Stimulated activated CD8-positive, alpha-beta memory T cell treated with anti-CD3 and anti-CD28 coated beads, Interleukin-15, amount 100 ng/mL, for 24 hours (primary cell): ENCODE measurements at places on chromosomes 5 and 9.

DNA sequence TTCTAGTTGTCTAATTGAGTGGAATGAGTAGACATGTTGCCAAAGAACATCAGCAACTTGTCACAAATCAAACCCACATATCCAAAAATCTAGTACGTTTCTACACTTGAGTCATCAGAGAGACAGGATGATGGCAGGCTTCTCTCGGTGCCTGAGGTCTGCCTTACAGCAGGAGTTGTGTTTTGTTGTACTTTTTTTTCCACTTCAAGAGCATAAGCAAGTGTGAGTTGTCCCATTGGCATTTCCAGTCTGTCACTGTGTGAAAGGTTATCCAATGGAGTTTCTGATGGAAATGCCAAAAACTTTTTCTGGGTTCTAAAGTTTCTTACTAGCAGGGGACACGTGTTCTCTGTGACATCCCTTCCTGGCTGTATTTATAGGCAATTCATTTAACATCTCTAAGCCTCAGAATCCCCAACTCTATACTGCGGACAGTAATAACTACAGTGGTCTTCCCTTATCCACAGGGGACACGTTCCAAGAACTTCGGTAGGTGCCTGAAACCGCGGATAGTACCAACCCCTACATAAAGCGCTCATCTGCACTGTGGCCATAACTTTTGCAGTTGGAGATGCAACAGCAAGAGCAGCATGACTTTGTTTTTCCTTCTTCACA is 246.5 kb downstream of the SYK start:
- no peak for DNase-seq

DNA sequence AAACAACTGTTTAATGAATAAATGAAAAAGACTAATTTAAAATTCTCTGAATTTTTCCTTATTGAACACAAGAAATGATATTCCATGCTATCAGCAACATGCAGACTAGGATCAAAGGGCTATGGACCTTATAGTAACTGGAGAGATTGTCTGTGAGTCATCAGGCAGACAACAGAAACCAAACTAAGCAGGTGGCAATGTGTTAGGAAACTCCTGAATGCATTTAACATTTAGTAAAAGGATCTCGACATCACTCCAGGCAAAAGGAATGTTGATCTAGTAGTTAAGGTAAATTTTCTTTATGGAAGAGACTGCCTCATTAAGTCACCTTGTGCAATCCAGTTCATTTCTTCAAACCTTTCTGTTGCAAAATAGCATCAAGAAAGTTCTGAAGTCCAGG is 58.4 kb downstream of the ARL15 start:
- no peak for DNase-seq

GRCh38 chr5:15260356-15261268 is 239.4 kb upstream of the FBXL7 start:
- DNase-seq: no peak

- no peak for DNase-seq
These were observed 22.0 kb upstream of the KCNIP1 start for GRCh38 chr5:170481849-170482248.

DNA sequence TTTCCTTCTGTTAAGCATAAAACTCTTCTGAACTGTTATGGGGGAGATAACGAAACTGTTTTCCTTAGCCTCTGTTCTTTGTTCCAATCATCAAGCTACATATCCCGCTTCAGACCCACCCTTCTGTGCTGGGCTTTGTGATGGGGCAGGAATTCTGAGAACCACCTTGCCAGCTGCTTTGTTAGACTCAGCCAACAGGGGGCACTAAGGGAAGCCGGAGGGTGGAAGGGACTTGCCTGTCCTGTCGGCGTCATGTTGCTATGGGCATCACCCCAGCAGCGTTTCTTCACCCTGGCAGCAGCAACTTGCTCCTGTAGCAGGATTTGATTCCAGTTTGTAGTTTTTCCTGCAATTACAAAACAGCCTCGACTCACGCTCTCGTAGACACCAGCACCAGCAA is 169.1 kb downstream of the CAAP1 start:
- DNase-seq: no peak

DNA sequence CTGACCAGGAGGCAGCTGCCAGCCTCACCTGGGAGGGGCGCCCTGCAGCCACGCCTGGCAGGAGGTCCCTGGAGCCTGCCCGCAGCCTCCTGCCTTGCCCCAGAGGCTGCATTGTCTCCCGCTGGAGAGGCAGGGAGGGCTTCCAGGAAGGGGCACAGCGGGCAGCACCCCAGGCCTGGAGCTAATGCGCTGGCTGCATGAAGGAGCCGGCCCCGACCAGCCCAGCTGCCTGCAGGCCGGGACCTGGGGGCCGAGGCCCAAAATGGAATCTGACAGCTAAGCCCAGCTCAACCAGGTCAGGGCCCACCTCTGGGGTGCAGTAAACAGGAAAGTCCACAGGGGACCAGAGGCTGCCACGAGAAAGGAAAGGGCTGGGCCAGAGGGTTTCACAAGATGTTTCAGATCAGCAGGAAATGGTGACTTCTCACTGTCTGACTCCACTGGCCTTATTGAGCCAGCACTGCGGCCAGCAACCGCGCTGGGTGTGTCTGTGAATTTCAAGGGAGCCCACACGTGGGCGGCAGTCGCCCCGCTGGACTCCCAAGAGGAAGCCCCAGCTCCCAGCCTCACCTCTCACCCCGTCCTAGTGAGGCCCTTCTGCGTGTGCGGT is 18.6 kb upstream of the NOTCH1 start:
- DNase-seq: no peak

DNA sequence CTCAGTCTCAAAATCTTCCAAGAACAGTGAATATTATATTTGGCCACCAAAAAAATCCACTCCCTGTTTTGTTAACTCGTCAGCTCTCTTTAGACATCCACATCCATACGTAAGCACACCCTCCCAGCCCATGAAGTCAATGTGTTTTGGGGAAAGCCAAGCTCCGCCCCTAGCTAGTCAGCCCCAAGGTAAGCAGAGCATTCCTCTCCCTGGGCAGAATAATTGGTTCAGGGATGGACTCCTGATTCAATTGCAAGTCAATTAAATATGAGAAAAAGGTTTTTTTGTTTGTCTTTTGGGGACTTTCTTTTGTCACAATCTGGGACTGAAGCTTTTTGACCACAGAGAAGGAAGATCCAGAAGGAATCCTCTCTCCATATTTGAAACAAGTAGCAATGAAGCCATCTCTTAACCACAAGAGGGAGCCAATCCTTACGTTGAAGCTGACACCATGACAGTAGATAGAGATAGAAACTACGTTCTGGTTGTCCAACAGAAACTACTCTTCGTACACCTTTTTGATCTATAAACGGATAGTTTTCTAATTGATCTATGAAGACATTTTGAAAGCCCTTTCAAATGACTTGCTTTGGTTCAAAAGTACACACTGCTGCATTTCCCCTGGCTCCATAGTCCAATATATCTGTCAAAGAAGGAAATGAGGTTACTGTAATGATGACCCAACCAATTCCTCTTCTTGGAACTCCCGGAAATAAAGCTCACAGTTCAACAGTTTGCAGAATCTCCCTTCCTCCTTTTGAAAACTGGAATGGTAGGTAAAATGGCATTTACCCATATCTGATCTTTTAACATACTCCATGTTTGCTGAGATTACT is 166.4 kb downstream of the TLE1 start:
- no peak for DNase-seq

GRCh38 chr5:43244823-43245565 is 53.0 kb downstream of the NIM1K start:
- no peak for DNase-seq

DNA sequence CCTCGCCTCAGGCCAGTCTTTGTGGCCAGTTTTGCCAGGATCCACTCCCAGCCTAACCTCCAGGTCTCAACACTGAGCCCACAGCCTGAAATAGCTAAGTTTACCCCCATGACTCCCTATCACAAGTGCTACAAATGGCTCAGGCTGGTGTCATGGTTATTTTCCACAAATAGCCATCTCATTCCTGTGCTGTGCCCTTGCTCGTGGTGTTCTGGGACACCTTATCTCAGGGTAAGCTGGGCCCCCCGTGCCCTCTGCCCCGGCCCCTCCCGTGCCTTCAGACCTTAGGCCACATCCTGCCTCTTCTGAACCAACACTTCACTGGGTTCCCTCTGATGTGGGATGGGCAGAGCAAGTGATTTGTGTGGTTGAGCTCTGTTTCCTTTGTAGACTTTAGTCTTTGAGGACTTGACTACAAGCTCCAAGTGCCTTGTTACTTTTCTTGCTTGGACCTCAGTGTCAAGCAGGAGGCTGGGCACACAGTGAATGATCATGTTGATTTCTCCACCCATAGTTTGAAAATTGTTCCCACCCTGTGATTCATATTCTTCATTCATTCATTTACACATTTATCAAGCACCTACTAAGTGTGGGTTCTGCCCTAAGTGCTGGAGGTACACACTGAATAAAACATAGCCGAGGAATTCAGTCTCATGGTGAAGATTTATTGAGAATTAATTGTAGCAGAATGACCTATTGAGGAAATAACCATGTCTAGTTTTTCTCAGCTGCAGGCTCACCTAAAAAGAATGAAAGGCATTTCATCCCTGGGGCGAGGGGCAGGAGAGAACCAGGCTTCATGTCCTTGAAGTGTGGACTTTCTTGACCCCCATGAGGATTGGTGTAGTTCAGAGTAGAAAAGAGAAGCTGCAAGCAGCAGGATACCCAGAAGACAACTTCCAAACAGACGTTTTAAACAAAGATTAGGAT is 84.5 kb upstream of the CTNNA1 start:
- no peak for DNase-seq

DNA sequence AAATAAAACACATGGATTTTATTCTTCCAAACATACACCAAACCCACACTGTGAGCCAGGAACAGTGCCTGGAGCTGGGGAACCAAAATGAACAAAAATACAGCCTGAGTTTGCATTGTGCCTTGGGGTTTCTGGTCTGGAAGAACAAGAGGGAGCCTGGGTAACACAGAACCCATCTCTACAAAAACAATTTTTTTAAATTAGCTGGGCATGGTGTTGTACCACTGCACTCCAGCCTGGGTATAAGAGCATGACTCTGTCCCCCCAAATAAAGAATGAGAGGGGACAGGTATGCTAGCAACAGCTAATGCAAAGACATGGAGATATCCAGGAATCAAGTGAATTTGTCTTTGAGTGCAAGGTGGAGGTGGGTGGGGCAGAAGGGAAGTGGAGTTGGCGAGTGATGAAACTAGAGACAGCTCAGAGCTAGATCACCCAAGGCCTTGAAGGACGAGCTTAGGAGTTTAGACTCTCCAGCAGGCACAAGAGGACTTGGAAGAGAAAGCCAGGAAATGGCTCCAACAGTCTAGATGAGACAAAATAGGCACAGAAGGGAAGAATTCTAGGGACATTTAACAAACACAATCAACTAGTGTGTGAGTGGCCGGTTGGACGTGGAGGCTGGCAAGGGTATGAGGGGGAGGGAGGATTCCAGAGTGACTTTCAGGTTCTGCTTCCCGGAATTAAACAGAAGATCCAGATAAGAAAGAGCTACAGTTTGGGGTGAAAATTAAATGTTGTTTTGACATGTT is 47.4 kb downstream of the FNBP1 start:
- DNase-seq: no peak

DNA sequence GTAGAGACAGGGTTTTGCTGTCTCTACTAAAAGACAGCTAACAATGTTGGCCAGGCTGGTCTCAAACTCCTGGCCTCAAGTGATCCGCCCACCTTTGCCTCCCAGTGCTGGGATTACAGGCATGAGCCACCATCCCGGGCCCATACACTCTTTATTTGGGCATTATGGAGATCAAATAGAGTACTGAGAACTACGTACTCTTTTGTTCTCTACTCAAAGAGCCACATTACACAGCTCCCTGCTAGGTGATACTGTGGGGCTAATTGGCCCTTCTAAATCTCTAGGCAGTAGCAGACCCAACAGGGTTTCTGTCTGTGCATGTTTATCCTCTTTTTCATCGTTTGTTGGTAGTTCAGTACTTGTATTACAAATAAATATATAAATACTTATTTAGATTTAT is 16.1 kb downstream of the CKMT2 start:
- DNase-seq: no peak

DNA sequence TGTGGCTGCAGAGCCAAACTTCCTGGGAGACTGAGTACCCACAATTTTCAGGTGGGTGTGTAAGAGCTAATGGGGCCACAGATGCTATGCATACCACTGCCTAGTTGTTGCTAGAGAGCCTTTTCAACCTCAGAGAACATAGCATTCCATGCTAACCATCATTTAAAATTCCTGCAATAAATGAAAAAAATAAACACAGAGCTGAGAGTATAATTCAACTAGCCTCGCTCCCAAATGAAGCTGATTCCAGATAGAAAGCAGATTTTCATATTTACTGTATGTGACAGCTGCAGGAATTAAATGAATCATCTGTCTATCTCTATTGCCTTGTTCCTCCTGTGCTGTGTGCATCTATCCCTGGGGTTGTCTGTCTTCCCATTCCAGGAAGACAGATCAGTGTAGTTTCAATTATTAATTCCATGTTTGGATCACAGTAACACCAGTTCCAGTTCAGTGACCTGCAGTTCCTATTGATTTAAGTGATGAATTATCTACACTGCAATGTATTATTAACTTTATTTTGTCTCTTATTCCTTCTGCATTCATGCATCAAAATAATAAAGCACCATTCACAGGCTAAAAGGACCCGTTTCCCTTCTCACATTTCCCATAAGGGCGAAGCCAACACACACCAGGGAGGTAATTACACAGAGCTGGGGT is 324.5 kb downstream of the SLIT3 start:
- DNase-seq: no peak

- no peak for DNase-seq
These were observed 171.9 kb downstream of the ENTREP1 start for GRCh38 chr9:69496846-69497450.

DNA sequence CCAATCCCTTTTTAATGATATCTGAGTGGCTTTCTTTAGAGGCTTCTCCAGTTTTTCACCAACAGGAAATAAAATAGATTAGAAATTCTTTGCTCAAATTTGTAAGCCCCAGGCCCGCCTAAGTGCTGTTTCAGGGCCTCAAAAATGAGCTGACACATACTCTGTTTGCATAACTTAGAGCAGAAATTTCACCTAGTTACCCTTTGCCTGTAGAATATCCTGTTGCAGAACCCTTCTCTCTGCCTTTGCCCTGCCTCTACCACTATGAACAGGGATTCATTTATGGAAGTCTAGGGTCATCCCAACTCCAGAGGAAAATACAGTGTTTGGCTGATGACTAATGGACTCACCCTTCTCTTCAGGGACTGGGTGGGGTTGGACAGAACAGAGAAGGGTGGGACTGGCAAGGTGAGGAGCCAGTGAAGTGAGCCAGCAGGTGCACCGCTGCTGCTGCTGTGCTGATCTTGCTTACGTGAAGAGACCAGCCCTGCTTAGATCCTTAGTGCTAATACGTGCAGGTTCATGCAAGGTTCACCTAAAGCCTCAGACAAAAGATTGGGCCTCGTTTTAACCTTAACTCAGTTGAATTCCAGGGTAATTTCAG is 22.8 kb downstream of the OSTF1 start:
- no peak for DNase-seq
